NT2/D1 (cell line): ENCODE measurements at places on chromosomes 6 and 20.

DNA sequence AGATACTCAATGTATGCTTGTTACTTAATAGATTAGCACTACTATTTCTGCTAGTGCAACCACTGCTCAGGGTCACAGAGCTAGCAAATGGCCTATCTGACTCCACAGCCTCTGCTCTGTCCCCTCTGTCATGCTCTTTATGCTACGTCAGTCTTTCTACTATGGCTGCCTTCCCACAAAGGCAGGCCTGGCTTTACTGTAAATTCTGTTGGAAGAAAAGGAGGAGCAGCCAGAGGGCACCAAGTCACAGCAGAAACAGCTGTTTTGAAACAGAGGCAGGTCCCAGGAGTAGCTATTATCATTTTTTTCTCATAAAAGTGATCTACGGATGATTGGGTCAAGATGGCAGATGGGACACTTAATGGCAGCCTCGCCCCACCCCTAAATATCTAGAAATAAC lies 10.0 kb upstream of the ELMO2 start:
- no peak for DNase-seq

GRCh38 chr6:143299253-143300166 lies 151.0 kb downstream of the ADAT2 start:
- no peak for DNase-seq

DNA sequence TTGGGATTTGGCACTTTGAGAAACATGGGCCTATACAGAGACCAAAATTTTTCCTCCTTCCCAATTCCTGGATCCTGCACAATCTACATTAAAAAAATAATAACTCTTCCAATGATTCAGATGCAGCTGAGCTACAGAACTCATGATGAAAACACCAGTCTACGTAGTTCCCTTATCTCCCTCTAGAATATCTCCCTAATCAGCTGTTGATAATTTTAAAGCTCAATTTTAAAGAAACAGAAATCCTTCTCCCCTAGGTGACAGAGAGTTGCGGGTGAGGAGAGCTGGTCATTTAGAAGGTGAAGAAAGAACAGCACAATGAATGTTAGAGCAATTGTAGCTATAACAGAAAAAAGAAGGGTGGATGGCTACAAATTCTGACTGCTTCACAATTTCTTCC lies 175.6 kb upstream of the KCNK16 start:
- DNase-seq: no peak

GRCh38 chr6:150485161-150485958 lies 114.3 kb upstream of the PLEKHG1 start:
- DNase-seq: no peak

- DNase-seq: no peak
These were observed 254.7 kb downstream of the SMOC2 start for GRCh38 chr6:168695701-168696100.

GRCh38 chr6:1144842-1145767 lies 166.8 kb upstream of the FOXQ1 start:
- no peak for DNase-seq
